ENCODE measurements at places on chromosomes 4 and X.

DNA sequence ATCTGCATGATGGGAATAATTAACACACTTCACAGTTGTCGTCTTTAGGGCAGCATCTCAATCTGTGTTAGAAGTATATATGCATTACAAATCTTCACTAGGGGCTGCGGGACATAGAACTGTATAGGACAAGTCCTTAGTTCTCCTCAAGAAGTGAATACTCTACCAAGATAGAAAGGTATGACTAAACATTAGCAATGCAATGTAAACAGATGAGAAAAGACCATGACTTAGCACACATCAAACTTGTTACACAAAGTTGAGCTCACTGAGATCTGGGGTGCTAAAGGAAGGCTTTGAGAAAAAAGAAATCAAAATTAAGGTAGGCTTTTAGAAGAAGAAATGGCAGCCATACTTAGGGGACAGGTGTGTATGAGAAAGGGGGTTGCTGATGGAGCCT is 182.1 kb upstream of the MAP3K15 start:
- peak; percentile 24 for DNase-seq

- no peak for DNase-seq
Measured at GRCh38 chr4:173151496-173151895, 17.1 kb upstream of the GALNT7 start.

GRCh38 chr4:101089168-101089567 is 258.2 kb downstream of the PPP3CA start:
- no peak for DNase-seq

DNA sequence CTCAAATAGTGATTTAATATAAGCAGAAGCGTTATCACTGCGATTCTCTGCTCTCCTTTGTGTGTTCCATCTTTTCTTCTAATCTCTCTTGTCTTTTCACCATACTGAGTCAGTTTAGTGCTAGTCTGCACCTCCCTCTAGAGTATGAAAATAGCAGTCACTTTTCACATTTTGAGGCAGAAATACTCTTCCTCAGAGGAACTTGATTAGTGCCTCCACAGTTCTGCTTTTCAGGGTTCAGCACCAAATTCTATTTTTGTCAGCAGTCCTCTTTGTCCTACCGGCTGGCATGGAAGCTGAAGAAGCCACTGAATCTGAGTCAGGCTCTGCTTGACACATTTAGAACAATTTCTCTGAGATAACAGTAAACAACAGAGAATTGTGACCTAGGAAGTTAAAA is 49.7 kb upstream of the ANKRD17 start:
- no peak for DNase-seq

- no peak for DNase-seq
Measured at GRCh38 chr4:38089961-38090360, 129.8 kb downstream of the PTTG2 start.

GRCh38 chr4:73575660-73576059 is 44.6 kb downstream of the RASSF6 start:
- no peak for DNase-seq

DNA sequence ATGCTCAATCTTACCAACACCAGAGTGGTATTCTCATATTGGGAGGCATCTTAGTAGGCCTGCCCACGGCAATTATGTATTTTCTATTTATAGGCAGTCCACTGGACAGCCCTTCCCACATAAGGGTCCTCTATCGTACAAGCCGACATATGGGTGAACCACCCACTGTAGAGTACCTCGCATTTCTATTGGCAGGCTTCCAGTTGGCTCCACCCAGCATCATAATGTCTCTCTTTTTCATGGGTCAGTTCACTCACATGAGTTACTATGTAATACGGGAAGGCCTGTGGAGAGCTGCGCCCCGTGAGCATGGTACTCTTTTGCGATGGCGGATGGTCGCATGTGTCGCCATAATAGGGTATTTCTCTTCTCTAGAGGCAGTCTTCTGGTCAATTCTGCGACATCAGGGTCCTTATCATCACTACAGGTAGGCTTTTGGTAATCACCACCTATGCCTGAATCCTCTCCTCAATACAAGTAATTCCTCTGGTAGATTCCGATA is 29.4 kb upstream of the FOXR2 start:
- no peak for DNase-seq

- no peak for DNase-seq
Measured at GRCh38 chrX:102546828-102547493, 30.4 kb upstream of the TMSB15A start.

DNA sequence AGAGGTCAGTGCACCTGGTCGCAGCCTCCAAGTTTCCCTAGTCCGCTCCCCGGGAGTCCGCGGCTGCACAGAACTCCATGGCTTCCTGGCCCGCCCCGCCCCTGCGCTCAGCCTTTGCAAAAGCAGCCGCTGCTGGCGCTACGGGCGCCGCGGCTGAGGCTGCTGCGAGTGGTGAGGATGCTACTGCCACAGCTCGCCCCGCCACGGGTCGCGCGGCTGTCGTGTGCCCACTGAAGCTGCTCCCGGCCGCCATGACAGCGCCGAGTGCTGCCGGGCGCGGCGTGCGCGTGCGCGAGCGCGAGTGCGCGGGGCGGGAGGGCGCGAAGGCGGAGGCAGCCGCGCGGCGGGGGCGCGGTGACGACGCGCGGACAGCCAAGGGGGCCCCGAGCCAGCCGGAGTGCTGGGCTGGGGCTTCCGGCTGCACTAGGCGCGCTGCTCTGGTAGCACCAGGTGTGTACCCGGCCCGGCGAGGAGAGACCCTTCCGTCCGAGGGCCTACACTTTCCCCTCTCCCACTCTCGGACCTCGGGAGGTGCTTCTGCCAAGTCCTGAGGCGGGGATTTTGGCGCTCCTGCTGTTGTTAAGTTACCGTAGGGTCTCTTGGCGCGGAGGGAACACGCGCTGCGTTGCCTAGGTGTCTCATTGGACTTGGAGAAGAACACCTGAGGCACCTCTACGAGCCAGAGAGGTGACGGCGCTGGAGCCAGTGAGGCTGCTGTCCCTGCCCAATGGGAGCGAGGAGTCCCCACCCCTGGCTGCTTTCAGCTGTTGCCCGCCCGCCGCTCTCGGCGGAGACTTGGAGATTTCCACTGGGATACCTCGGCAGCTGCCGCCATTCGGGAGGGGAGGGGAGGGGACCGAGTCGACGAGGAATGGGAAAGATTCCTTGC is 619 bp upstream of the LRBA start:
- DNase-seq = peak; percentile 55

GRCh38 chrX:1450361-1451161 is 2.1 kb downstream of the ASMTL start:
- DNase-seq = no peak

DNA sequence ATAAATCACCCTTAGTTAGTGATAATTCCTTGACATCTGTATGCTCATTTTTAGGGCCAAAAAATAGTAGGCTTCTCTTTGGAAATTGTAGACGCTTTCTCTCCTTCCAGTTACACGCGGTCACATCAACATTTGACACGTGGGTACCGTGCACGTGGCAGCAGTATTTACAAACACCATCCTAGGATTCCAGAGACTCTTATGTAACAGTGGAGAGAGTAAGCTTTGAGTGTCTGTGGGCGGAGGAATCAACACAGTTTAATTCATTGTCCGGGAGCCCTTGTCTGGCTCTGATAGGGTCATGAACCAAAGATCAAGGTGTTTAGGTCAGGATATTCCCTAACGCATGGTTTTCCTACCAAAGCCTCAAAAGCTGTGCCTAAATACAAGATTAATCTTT is 12.2 kb downstream of the TET2 start:
- DNase-seq = no peak

- DNase-seq = no peak
Measured at GRCh38 chr4:123110147-123110546, 187.8 kb upstream of the NUDT6 start.

DNA sequence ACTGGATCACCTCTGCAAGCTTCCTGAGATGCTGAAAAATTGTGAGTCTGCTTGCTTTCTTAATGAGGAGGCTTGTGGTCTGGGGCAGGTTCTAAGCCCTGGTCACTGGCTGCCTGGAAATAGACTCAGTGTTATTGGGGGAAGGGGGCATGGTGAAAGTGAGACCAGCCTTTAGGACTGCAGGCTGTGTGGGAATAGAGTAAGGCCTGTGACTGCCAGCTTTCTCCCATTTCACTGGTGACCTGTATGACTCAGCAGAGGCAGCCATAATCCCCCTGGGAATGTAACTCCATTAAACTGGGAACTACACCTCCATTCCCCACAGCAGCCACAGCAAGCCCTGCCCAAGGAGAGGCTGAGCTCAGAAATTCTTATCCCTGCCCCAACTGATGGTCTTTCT is 55.9 kb upstream of the IL15 start:
- DNase-seq = no peak

GRCh38 chr4:30720661-30721184 is 554 bp downstream of the PCDH7 start:
- no peak for DNase-seq

DNA sequence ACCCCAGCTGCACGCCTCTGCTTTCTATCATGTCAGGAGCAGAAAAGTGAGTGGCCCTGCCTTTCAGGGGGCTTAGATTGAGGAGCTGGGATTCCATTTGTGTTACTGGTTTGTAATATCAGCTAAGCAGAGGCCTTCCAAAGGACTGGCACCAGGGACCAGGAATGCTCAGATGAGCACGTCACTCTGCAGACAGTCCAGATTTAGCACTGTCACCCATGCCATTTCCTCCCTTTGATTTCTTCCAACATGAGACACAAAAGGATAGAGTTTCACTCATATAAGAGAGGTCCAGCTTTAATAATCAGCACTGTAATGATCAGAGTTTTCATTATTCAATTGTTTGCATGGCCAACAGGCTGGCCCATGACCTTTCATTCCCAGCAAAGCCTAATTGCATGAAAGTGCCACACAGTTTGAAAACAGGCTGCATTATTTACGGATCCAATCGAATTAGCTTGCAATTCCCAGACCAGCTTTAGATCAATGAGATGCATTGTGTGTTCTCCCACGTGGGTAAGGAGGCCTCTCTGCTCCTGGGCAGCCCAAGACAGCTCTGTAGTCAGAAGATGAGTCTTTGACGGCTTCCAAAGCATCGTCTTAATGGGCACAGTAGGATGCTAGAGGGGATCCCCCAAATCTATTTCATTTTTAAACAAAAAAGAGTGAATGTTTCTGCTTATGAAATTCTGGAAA is 9.8 kb upstream of the SLC2A9 start:
- no peak for DNase-seq

DNA sequence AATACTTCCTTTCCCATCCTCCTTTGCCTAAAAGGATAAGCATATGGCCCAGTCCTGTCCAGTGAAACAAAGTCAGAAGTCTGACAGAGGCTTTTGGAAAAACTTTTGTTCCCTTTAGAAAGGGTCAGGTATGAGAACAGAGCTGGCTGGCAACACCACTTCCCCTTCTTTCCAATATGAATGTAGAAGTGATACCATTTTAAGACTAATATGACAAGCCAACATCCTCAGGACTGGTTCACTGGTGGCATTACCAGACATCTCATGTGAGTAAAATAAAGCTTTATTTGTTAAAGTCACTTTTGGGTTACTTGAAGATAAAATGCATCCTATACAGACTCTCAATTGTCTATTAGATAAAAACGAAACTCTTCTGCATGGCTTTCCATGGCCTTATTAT is 83.6 kb upstream of the PTCHD1 start:
- DNase-seq = no peak

- no peak for DNase-seq
Measured at GRCh38 chr4:8108991-8109390, 49.6 kb downstream of the ABLIM2 start.

DNA sequence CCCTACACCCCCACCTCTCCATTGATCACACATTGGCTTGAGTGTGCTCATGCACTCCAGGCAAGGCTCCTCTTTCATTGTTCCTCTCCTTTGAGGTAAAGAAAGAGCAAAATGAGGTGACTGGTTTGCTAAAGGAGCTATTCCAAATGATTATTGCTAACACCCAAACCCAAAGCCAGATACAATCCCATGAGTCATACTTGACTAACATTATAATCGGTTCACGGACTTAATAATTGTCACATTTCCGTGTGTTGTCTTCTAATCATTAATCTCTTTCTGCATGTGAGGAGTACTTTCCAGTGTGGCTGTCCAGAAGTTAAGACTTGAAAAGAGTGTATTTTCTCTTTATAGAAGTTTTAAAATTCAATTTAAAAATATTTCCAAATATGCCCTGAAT is 174.3 kb upstream of the SFRP2 start:
- no peak for DNase-seq

GRCh38 chrX:40646489-40647306 is 663 bp downstream of the CXorf38 start:
- no peak for DNase-seq

- DNase-seq = peak; percentile 76
Measured at GRCh38 chr4:124907881-124908280, 195.3 kb upstream of the ANKRD50 start.

DNA sequence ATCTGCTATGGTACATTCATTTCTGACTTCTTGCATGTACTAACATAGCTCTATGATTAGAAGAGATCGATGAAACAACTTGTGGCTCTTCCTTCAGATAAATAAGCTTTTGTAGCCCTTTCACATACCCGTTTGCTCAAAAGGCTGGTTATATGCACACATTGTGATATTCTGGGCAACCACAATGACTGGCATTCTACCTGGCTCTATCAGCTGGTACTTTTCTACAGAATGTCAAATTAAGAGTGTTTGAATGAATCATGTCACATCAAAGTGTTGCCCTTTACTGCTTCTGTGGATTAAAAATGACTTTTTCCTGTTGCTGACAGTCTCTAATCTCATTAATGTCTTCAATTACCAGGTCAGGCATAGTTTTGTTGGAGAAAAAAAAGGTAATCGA is 11.6 kb downstream of the PGRMC1 start:
- DNase-seq = no peak

DNA sequence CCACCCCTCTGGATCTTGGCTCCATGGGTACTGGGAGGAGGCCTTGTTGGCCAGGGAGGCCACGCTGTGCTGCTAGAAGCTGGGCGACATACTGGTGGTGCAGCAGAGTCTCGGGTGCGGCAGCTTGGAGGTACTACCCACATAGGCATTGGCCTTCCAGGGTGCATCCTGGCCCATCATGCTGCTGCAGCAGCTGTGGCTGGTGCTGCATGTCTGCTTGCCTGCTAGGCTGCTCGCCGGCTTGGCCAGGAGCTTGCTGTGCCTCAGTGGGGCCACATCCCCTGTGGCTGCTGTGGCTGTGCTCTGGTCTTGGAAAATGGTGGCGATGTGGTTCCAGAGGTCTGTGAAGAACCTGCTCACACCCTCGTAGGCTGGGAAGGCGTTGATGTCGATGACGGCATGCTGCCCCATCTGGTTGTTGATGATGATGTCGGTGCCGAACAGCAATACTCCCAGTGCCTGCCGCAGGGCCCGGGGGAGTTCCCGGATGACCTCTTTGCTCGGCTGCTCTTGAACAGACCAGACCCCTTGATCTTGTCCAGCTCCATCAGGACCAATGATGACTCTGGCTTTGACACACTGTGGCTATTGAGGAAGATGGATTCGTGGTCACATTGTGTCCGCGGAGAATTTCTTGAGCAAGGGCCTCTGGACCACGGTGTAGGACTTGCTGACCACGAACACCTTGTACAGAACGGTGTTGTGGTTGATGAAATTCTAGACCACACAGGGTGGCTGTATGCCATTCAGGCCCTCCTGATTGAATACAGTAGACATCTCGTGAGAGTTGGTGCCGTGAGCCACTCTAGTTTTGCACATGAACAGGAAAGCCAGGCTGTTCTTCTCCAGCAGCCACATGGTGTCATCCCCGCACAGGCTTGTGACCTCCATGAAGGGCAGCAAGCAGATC is 11.8 kb downstream of the RBM10 start:
- DNase-seq = no peak

Data from skeletal muscle cell (primary cell).